ENCODE measurements at places on chromosomes 2 and 18.
A peak's percentile ranks its signal among the peaks of the same experiment; 100 is the strongest.

DNA sequence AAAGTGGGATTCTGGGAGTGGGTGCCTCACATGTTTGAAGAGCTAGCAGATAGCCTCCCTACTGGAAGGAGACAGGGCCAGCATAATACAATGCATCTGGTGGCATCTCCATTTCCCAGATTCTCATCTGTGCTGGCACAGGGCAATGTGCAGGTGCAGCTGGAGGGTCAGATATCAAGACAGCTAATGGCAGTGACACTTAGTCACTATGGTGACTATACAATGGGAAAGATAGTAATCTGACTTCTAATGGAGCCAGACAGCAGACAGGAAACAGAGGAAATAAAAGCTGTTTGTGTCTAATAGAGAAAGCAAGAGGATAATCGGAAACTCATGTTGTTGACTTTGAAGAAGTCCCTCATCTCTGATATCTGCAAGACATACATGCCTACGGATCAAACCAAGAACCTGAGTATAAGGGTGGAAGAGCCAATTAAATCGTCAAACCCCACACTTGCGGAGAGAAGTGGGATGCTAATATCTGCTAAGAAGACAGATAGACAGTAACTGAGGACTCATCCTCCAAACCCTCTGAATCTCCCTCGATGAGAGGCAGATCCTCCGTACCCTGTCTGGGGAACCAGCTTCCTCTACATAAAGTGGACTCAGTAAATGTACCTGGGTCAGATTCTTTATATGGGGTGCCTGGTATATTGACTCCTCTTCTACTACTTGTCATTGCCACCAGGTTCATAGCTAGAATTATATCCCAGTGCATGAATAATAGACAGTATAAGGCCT, 692.7 kb downstream of the SOCS6 start:
- DNase-seq = no peak

DNA sequence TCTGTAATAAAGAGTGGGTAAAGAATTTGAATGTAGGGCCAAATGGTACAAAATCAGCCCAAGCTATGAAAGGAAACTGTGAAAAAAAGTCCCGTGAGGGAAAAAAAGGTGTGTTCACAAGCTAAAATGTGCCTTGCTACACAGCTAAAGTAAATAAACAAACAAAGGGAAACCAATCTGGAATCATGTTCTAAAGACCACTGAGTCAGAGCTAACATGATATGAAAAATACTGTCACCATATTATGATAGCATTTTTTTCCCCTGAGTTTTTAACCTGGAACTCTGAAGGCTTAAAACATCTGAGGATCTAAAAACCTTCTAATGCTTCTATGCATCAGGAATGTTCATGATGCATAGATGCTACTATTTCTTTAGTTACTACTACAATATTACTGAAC, 58.8 kb downstream of the SCN1A start:
- DNase-seq = no peak

GRCh38 chr2:64056021-64056420, 36.8 kb upstream of the VPS54 start:
- DNase-seq = no peak

DNA sequence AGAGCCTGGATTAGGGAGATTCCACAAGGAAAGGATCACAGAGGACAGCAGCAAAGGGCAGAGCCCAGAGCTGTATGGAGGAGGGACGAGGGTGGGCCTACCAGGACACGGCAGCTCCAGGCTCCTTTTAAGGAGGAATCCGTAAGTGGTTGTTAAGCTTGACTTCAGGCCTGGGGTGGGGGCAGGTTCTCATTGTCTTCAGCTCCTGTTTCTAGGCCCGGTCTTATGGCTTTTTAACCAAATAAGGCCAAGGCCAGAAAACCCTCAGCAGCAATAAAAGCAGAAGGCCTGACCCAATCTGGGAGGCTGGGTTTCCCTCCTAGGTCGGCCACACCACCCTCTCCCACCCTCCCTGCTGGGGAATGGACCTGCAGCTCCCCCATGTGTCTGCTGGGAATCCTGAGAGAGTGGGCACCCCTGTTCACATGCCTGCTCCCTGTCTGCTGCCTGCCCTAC, 111.2 kb downstream of the PLB1 start:
- DNase-seq = no peak

GRCh38 chr2:110858993-110859701, 126.8 kb downstream of the ACOXL start:
- peak; percentile 3 for DNase-seq

DNA sequence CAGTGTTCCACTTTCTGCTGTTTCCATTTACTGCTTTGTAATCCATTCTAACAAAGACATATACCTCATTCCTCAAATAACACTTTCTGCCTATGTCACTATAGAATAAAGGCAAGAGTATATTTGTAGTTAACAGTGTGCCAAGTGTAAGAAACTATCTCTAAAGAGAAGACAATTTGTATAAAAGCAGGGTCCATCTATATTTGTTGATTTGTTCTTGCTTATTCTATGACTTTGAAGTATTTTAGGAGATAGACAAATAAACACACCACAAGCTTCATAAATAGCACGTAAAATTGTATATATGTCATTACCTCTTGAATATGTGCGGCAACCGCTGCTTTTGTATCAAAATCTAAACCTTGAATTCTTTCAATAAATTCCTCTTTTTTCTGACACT, 56.0 kb downstream of the CCDC88A start:
- DNase-seq = no peak

- no peak for DNase-seq
These were observed 247.0 kb downstream of the KCNH7 start for GRCh38 chr2:162591403-162592083.

- no peak for DNase-seq
These were observed 467.2 kb downstream of the SPAG16 start for GRCh38 chr2:213751446-213751845.

DNA sequence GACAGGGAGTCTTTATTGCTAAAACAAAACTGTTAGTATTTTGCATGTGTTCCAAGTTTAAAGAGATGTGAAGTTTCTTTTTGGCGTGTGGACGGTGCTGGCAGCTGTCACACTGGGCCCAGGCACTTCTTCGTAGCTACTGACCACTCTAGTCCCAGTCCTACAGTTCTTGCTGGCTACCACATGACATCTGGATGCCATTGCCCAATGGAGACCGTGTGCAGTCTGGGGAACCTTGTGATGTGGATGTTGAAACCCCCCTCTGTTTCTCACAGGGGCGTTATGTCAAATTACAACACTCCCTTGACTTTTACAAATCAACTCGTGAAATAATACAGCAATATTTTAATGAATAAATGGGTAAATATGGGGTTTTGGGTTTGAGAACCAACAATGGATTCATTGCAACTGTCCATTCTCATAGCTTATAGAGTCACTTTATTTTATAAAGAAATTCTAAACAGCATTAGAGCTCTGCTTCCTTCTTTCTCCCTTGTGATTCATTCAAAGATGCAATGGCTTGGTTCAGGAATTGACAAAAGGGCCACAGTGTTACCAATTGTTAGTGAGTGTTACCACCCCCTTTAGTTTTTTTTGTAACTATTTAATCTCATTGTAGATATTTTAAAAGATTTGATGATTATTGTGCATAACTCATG, 1.2 kb downstream of the GPD2 start:
- no peak for DNase-seq

GRCh38 chr2:44778671-44779476, 162.6 kb upstream of the SIX3 start:
- DNase-seq = no peak

- no peak for DNase-seq
These were observed 766.2 kb upstream of the TMEFF2 start for GRCh38 chr2:192960945-192961344.

DNA sequence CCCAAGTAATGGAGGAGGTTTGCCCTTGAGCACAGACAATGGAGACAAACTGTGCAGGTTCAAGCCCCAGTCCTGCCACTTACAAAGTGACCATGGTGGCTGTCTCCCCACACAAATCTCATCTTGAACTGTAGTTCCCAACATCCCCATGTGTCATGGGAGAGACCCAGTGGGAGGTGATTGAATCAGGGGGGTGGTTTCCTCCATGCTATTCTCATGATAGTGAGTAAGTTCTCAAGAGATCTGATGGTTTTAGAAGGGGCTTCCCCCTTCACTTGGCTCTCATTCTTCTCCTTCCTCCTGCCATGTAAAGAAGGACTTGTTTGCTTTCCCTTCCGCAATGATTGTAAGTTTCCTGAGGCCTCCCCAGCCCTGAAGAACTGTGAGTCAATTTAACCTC, 225.4 kb downstream of the TXNL1 start:
- no peak for DNase-seq

GRCh38 chr2:33081691-33082090, 134.9 kb downstream of the LTBP1 start:
- no peak for DNase-seq

- DNase-seq = no peak
These were observed 135.7 kb downstream of the DPP4 start for GRCh38 chr2:161938335-161938734.

DNA sequence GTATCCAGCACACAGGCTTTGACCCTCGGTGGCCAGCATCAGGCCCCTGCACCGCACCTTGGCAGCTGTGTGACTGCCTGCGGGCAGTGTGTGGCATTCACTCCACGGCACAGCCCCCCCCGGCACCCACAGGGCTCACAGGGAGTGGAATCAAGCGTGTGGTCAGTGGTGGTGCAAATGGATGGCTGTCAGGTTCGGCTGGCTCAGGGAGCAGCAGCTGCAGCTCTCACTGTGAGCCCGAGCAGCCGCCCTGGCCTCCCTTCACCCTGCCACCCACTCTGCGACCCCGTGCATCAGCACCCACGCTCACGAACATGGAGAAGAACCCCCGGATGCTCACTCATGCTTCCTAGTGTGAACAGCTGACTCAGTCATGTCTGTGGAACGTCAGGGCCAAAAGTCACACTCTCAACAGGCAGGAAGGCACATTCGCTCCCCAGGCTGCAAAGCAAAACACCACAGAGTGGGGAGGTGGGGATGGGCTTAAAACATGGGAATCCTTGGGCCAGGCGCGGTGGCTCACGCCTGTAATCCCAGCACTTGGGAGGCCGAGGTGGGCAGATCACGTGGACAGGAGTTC, 41.5 kb upstream of the GPC1 start:
- DNase-seq = no peak

DNA sequence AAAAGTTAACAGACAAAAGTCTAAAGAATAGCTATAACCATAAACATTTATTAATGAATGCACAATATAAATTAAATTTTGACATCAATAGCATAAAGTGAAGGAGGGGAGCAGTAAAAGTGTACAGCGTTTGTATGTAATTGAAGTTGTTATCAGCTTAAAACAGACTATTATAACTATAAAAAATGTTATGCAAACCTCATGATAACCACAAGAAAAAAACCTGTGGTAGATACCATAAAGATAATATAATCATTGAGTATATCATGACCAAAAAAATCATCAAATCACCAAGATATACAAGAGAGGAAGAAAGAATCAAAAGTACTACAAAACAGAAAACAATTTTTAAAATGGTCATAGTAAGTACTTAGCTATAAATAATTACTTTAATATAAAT, 122.1 kb upstream of the ID2 start:
- DNase-seq = no peak

DNA sequence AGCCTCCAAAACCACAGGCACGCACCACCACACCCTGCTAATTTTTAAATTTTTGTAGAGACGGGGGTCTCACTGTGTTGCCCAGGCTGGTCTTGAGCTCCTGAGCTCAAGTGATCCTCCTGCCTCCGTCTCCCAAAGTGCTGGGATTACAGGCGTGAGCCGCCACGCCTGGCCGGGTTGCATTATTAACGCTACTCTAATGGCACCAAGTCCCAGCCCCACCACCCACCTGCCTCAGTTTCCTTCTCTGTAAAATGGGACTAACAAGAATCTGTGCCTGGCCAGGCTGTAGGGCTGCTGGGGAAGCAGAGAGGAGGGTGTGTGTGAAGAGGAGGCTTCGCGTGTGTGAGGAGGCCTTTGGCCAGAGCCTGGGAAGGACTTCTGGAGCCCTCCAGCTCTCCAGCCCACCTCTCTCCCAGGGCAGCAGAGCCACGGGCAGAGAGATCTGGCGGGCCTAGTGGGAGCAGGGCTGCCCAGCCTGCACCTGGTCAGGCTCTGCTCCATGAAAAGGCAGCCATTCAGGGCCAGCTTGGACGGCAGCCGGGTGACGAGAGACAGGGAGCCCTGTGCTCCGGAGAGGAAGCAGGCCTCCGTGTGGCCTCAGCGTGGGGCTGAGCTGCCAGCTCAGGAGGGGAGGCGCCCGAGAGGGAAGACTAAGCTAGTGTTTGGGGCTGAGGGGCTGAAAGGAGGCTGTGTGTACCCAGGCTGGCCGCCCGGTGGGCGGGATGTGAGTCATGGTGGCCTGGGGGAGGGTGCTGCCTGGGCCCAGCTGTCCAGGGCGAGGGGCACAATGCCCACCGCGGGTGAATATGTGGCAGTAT, 7.4 kb upstream of the B3GNT7 start:
- DNase-seq = no peak

DNA sequence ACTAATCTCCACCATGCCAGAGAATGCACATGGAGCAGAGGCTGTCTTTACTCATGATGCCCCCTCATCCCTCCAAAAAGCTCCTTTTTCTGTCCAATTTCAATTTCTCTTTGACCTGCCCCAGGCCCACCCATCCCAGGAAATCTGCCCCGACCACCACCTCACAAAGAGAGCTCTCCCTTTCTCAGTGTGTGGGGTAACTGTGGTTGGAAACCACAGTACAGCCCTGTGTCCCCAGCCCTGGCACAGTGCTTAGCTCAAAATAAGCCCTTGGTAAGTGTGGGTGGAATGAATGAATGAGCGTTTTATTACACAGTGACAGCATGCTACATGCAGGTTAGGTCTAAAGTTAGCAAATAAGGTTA, 43.7 kb upstream of the CAB39 start:
- no peak for DNase-seq

DNA sequence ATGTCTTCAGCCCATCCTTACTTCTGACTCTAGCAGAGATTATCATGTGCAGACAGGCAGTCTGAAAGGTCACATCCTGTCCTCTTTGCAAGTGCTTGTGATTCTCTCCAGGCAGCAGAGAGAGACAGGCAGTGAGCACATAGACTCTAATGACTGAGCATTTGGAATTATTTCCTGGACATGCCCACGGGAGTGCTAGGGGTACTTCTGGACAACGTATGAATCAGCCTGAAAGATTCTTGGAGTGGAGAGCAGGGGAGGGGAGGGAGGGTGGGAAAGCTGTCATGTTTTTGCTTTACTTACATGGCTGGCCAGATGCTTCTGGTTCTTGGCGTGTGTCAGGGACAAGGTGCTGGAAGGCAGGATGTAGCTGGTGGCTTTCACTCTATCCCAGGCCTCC, 150.6 kb downstream of the RIF1 start:
- DNase-seq = peak; percentile 66

DNA sequence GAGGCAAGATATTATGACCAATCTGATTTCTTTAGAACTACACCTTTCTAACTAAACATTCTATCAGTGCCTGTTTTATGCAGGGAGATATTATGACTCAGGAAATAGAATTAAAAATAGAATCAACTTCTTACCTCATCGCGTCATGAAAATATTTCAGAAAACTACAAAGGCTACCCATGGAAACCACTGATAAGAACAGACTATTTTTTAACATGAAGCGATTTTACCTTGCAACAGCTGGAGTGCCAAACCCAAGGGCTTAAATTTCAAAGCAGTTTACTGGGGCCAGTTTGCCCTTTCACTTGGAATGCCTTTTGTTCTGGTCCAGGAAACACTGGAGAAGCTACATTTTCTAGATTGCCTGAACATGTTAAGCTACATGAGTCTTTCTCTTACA, 304.8 kb upstream of the CCDC68 start:
- no peak for DNase-seq

All from NCI-H2227 treated with DMSO at 0.1 percent for 48 hours (cell line).